ENCODE measurements at places on chromosomes 13 and 19.

GRCh38 chr19:1917146-1917545 is 11.9 kb downstream of the ADAT3 start:
- no peak for DNase-seq

DNA sequence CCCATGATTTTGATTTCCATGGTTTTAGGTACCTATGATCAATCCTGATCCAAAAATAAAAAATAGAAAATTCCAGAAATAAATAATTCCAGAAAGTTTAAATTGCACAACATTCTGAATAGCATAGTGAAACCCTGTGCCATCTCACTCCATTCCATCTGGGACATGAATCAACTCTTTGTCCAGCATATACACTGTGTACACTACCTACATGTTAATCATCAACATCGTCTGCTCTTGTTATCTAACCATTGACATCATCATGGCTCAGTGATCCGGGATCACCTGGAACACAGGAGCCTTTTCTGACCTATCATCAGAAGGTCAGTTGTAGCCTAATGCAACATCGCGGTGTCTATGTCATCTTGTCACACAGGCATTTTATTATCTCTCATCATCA is 75.6 kb downstream of the MYO16 start:
- DNase-seq: no peak

DNA sequence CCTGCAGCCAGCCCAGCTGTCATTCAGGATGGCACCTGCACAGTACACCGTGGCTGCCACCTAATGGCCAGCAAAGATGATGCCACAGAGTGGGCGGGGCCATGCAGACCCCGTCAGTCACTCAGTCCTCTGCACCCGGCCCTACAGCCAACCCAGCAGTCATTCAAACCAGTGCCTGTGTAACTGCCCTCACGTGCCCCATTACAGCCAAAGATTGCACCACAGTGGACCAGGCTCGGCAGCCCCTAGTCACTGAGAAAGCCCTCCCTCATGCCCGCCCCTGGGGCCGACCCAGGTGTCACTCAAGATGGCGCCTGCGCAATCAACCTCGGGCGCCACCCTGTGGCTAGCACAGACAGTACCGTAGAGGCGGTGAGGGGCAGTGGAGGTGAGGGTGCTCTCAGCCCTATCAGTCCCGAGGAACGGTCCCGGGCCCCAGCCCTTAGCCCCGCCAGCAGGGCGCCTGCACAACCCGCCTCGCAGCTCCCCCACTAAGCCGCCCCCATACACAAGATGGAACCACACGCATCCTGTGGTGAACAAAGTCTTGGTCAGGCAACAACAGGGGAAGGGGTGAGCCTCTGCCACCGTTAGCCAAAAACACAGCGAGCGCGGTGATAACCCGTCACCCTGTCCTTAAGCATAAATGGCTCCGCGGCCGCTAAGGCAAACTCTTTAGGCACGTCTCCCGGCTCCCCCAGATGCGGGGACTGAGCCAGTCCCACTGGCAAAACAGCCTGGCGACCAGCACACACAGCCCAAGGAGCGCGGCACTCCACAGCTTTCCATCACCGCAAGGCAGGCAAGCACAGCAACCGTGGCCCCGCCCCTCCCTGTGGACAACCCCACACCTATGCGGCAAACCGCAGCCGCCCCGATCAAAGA is 2.3 kb downstream of the PEG3 start:
- DNase-seq: peak; percentile 86

GRCh38 chr13:32142956-32143375 is 111.4 kb downstream of the FRY start:
- DNase-seq: no peak

- DNase-seq: no peak
These were observed 80.1 kb downstream of the KLF5 start for GRCh38 chr13:73138638-73139491.

DNA sequence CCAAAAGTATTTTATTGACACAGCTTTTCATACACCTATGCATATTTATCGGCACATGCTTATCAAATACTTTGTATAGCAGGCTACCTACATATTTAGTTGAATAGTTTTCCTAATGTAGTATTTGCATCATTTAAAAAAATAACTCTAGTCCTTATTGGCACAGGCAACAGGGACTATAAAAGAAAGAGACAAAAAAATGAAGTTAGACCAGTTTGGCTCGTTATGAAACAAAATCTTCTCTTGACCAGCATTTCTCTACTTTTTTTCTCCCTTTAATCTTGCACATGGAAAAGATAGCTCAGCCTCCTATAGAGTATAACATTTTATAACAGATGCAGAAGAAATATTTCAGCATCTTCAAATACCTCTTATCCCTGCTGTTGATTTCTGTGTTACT is 794.8 kb upstream of the MIR17HG start:
- DNase-seq: no peak

- DNase-seq: no peak
These were observed 1.2 kb downstream of the ITPKC start for GRCh38 chr19:40717880-40718773.

Data from femur (tissue), 1 donor.